ENCODE measurements at places on chromosomes 13 and 19.

DNA sequence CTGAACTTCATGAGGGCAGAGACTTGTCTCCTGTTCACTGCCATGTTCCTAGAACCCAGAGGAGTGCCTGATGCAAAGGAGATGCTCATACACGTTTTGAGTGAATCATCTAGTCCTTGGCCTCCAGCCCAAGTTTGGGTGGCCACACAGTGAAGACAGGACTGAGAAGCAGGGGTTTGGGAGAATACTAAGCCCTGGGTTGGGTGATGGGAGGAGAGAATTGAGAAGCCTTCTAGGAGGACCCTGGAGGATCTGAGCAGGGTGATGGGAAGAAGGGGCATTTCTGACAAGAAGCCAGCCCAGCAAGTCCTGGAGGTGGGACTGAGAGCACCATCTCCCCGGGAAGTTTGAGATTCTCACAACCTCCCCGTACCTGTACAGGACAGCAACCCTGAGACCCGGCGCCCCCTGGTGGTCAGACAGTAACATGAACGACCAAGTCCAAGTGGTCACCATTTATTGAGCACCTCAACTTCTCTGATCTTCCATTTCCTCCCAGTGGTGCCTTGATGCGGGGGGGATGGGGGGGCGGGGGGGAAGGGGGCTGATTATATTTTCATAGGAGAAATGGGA, 11.0 kb downstream of the CTU1 start:
- no peak for DNase-seq

DNA sequence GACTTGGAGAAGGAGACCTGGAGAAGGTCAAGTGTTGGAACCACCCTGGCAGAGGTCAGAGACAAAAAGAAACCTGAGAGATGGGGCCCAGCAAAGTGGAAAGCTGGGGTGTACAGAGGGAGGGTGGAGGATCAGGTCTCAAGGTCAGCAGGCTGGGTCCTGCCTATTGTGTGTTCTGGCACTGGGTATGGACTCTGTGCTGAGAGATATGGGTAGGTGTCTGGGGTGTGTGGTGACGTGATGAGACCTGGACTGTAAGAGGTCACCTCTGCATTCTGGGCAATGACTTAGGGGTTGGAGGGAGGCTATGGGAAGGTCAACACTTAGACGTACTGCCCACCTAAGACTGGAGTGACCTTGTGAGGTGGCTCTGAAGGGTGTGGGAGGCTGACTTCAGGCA, 88.1 kb downstream of the SCGB2B2 start:
- no peak for DNase-seq

- no peak for DNase-seq
Measured at GRCh38 chr19:50794074-50794875, 4.1 kb downstream of the ACP4 start.

DNA sequence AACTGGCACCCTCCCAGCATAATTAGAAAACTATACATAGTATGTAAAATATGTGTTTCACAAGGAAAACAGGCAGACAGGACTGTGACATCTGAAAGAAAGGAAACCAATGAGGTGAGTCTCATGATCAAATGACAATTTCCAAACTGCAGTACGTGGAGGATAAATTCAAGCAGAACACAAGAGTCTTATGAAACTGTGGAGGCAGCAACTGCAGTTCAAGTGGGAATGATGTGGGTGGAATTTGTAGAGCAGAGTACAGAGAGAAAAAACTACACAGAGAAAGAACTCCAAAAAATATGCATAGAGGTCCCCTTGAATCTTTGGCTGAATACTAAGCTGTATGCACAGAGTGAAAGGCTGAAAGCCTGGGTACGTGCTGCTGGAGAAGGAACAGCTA, 9.7 kb downstream of the SIGLEC6 start:
- no peak for DNase-seq

- no peak for DNase-seq
Measured at GRCh38 chr13:101626925-101627555, 174.6 kb downstream of the ITGBL1 start.

- DNase-seq, result no peak
Measured at GRCh38 chr13:50882816-50883435, 26.7 kb upstream of the RNASEH2B start.

DNA sequence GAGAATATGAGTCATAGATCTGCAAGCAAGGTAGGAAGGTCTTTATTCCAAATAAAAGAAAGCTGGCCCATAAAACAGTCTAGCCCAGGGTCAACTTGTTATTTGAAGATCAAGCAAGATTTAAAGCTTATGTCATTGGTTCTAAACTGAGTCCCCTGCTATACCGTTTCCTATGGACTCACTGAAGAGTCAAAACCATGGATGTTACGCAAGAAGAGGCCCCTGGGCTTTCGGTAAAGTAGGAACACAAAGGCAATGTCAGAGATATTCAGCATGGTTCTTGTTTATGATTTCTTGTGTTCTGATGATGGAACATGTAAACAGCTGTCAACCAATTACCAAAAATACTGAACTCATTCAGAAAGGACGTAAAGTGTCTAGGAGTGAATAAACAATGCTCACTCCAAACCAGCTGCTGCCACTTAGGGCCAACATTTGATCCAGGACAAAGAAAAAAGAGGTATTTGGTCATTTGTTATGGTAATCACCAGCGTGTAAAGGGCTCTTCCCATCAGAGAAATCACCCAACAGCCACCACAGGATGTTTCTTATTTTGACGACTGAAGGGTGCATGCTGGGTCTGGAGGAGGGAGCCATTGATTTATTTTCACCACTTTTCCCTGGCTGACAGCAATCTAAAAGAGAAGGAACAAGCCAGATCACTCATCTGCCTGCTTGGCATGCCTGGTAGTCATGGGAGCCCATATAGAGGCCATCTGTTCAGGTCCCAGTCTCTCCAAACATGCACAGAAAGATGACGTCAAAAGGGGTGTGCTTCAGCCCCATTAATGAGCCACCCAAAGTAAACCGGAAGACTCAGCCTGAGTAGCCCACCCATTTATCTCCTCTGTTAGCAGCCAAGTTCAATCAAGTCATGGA, 68.3 kb downstream of the FGF14 start:
- DNase-seq, result peak; percentile 73

- peak; percentile 72 for DNase-seq
Measured at GRCh38 chr13:111213964-111214726, 99.0 kb downstream of the ARHGEF7 start.

Data from NCI-H2107 (cell line).